A549 treated with DMSO at 1 μM for 4 hours (cell line): ENCODE measurements at places on chromosomes 6 and 20. TPM values are rescaled to one million over a fixed set of nuclear protein-coding genes. Genes with fewer than 3 reads are reported as not detected.

The TNFRSF6B gene
- 0.81 to 1.1 TPM (median 1.0 TPM) in 4 of 5 replicates, not detected in the other for total RNA-seq

The RBBP8NL gene
- 0.03 TPM in 1 of 5 replicates, not detected in the others for total RNA-seq

The SLC22A1 gene
- total RNA-seq = 1.2 to 2.7 TPM (median 1.9 TPM) in 5 replicates

The NKX2-4 gene
- 0.03 to 0.08 TPM (median 0.07 TPM) in 3 of 5 replicates, not detected in the others for total RNA-seq

The ALDH5A1 gene
- 6.6 to 8.7 TPM (median 8.4 TPM) in 5 replicates for total RNA-seq

The CDC40 gene
- 8.0 to 11.4 TPM (median 9.4 TPM) in 5 replicates for total RNA-seq

The BMP7 gene
- total RNA-seq = 0.48 to 0.91 TPM (median 0.76 TPM) in 5 replicates

The LPIN3 gene
- total RNA-seq = 7.6 to 12.4 TPM (median 9.9 TPM) in 5 replicates

The RFX6 gene
- total RNA-seq = not detected in 5 replicates

The HLA-DRB1 gene
- total RNA-seq = not detected in 5 replicates

The PRSS16 gene
- total RNA-seq = 2.5 to 4.0 TPM (median 3.3 TPM) in 5 replicates

The MOCS3 gene
- 6.0 to 6.6 TPM (median 6.4 TPM) in 5 replicates for total RNA-seq

The CITED2 gene
- 18.0 to 23.5 TPM (median 20.4 TPM) in 5 replicates for total RNA-seq

The SRSF12 gene
- 0.84 to 1.6 TPM (median 1.1 TPM) in 5 replicates for total RNA-seq

The RIPK1 gene
- total RNA-seq = 12.7 to 14.6 TPM (median 13.0 TPM) in 5 replicates

The NRN1 gene
- total RNA-seq = 0.76 to 1.3 TPM (median 1.1 TPM) in 5 replicates

The OPRM1 gene
- not detected in 5 replicates for total RNA-seq

The VIP gene
- not detected in 5 replicates for total RNA-seq

The PNLDC1 gene
- total RNA-seq = 0.12 to 0.17 TPM in 2 of 5 replicates, not detected in the others

The FAM217A gene
- total RNA-seq = not detected in 5 replicates

The WRNIP1 gene
- total RNA-seq = 37.3 to 44.9 TPM (median 40.5 TPM) in 5 replicates

The EYA2 gene
- total RNA-seq = 2.2 to 3.7 TPM (median 3.0 TPM) in 5 replicates

The METTL24 gene
- not detected in 5 replicates for total RNA-seq

The CLIC5 gene
- not detected in 5 replicates for total RNA-seq

The FLRT3 gene
- total RNA-seq = 1.5 to 2.5 TPM (median 1.9 TPM) in 5 replicates
